ENCODE measurements at places on chromosomes 7 and 10.

DNA sequence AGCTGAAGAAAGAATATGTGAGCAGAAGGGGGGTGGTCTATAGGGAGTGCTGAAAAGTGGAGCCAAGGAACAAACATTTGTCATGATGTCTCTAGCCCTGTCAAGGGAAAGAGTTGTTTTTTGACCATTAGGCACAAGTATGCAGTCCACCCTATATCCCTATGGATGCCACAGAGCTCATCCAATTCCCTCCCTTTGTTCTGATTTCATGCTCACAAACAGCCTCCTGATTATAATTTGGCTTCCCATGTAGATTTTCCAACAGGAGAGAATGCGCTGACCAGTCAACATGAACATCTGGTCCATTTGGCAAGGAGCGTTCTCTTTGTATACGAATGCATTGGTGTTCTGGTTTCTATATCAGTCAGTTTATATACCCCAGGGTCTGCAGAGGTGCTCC, 12.1 kb upstream of the CEP41 start:
- no peak for DNase-seq

GRCh38 chr10:131075218-131075770, 236.2 kb downstream of the TCERG1L start:
- no peak for DNase-seq

DNA sequence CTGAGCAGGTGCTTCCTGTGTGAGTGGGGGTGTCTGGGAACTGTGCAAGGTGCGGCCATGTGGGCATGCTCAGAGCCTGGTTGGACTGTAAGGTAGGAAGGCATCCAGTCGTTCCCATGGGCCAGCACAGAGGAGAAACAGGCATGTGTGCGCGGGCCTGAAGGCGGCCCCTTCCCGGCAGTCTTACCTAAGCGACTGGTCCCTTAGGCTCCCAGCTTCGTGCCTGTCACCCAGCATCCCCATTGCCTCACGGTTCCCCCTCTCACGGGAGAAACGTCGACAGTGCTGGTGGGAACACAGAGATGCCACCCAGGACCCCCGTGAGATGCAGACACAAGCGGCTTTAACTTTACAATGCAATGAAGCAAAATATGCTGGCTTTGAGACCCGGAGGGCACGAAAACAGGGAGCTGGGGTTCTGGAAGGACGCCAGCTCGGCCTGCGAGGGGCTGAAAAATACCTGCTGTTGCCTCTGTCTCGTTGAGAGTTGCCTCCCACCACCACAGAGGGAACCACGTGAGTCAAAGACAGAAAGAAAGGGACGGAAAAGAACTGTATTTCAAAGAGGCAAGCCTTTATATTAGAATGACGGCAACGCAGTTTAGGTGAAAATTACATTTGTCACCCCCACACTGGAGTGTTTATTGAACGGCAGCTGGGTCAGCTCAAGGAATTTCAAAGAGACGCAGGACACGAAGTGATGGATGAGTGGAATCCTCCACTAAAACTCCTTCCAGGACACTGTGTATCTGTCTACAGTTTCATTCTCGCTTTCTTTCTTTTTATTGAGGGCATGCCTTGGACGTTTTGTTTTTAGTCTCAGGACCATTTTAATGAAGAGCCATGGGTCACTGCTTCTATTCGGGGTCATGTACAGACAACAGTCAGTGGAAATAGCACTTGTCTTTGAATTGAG, 128.4 kb downstream of the DNAJB6 start:
- DNase-seq, result no peak

GRCh38 chr7:106813705-106814305, 51.3 kb upstream of the PIK3CG start:
- DNase-seq, result no peak

GRCh38 chr10:3166496-3167290, 5.9 kb downstream of the PITRM1 start:
- DNase-seq, result no peak

- DNase-seq, result no peak
Observed at GRCh38 chr7:20402747-20403230, 72.1 kb downstream of the ITGB8 start.

DNA sequence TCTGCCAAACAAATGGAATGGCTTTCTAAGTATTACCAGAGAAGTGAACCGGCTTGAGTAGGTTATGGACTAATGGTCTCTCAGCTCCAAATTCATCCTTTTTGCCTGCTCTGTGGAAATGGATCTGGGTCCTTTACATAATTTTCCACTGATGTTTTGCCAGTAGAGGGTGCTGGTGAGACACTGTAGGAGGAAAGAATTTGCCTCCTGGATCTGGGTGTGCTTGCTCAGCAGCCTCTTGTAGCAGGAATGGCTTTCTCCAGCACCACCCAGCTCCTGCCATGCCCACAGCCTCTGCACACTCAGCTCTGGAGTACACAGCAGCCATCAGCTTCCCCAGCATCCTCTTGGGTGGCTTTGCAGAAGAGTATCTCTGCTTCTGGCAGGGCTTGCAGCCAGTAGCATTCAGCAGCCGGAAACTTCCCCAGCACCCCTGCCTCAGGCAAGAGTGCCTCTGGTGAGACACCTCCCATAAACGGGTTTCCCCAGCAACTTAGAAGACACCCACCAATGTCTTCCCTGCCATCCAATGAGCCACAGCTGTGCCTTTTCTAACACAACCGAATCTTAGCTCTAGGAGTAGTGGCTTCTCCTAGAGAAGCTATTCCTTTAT, 235.0 kb upstream of the PLPP4 start:
- peak; percentile 12 for DNase-seq

- DNase-seq, result no peak
Observed at GRCh38 chr7:77199013-77199966, at the start of gene FGL2. Gene FGL2, minus strand, starts transcription at chr7:77199819. Its CDS starts 26 bp downstream, at chr7:77199793.

DNA sequence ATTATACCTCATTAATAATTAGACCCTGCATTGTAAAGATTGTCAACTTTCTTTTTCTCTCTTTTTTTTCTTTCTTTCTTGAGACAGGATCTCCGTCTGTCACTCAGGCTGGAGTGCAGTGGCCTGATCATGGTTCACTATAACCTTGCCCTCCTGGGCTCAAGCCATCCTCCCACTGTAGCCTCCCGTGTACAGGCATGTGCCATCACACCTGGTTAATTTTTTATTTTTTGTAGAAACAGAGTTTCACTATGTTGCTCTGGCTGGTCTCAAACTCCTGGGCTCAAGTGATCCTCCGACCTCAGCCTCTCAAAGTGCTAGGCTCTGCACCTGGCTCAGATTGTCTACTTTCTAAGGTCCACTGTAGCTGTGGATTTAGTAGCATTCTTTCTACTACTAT, 50.7 kb downstream of the MDFIC start:
- no peak for DNase-seq

DNA sequence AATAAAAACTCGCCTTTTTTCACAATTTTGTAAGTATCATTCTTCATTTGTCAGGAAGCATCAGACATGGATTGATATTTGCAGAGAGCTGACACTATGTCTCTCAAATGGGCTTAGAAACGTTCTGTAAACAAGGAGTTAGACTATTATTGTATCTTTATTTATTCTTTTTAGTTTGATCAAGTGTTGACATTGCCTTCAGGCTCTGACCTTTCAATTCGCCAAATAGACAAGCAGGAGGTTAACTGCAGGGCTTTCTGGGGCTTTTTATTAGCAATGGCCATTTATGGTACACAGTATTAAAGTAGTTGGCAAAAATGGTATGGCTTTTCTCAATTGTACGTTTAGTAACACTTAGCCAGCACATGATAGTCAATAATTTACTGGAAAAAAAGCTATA, 221.7 kb downstream of the ZWINT start:
- no peak for DNase-seq

GRCh38 chr10:102800611-102801335, 36.4 kb downstream of the CYP17A1 start:
- DNase-seq, result no peak

DNA sequence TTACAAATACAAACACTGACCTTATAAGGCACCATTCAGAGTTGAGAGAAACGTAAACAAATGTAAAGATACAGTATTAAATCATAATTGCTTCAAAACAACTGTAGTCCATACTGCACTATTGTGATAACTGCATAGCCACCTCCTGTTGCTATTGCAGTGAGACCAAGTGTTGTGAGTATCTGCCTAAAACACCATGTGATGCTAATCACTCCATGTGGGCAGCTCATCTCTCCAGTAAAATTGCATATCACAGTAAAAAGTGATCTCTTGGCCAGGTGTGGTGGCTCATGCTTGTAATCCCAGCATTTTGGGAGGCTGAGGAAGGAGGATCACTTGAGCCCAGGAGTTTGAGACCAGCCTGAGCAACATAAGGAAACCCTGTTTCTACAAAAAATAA, 26.8 kb upstream of the PRF1 start:
- DNase-seq, result no peak

DNA sequence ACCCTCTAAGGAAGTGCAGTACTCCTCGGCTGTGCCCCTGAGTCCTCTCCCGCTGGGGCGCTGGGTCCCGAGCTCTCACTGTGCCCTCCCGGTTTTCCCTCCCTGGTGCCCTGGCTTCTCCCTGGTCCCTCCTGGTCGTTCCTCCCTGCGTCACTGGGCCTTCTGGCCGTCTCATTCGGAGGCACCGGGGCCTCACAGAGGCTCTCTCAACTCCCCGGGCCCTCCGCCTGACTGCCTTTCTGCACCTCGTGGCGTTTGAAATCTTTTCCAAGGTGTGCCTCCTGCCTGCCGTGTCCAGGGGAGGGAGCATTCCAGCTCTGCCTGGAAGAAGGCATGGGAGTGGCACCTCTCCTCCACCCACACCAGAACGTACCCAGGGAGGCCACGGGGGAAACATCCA, 174.3 kb downstream of the TCERG1L start:
- DNase-seq, result no peak

- no peak for DNase-seq
Observed at GRCh38 chr10:124663766-124664360, 80.3 kb downstream of the FAM53B start.

DNA sequence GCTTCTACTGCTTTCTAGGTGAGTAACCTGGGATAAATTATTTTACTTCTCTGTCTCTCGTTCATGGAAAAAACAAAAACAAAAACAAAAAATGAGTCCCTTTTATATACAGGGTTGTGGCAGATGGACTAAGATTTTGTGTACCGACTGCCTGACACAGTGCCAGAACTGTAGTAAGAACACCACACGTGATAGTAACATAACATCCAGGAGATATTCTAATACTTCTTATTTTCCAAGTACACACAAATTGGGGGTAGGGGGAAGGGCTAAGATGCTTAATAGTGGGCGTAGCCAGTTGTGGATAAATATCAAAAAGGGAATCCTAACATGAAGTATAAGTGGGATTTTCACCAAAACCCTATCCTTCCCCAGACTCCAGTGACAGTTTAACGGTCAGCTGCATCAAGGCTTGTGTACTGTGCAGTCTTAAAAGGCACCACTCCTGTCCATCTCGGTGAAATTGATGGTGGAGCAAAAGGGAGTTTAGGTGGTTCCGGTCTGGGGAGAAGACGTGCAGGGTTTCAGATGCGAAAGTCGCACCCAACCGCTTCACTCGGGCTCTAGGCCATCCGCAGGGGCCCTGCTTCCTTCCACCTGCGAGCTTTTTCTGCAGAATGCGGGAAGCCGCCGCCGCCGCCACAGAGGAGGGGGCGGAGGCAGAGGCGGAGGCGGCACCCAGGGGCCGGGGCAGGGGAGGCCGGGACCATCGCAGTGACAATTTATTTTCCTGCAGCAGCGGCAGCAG, at the start of gene STAMBPL1:
Gene STAMBPL1 (plus strand): TSS at position 712 of the 748 bp plus-strand sequence. CDS start 21,464 bp downstream, outside the sequence.
- DNase-seq, result peak; percentile 43

DNA sequence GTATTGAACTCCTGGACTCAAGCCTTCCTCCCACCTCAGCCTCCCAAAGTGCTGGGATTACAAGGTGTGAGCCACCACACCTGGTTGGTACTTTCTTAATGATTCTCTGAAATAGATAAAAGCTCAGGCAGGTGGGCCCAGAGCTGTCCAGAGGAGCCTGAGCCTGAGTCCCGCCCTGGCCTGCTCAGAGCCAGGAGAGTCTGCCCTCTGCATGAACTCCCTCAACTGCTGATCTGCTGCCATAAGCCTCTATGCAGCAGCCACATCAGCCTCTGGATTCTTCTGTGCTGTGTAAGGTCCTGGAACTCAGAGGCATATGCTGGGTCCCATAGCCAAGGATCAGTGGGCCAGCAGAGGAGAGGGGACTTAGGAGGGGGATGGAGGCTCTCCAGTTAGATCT, 23.1 kb upstream of the DDIT4 start:
- DNase-seq, result no peak

DNA sequence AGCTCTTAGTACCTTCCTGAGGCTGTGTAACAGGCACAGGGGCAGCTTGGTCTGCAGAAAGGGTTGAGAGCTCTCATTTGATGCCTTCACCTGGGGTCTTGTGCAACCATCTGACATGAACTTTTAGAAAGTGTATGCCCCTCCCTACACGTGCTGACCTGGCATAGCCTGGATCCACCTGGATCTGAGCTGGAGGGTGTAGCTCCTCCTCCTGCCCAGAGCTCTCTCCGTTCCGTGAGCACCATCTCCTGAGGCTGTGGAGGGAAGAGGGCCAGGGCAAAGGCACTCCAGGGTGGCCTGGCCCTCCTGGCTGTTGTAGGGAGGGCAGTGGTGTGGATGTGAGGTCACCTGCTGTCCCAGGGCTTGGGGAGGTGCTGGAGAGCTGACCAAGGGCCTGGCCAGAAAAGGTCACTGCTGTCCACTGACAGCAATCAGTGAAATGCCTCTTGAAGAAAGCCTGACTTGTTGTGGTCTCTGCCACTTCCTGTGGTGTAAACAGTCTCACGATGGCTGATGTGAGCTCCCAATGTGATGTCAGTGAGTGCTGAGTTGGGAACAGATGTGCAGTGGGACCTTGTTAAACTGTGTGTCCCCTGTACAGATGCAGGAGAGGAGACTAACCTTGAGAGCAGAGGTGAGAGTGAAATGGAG, 23.0 kb downstream of the AMZ1 start:
- no peak for DNase-seq

- DNase-seq, result no peak
Observed at GRCh38 chr7:126445991-126446390, 806.8 kb downstream of the GRM8 start.

GRCh38 chr7:2002561-2003450, 229.9 kb downstream of the MAD1L1 start:
- DNase-seq, result no peak

- no peak for DNase-seq
Observed at GRCh38 chr7:32574626-32575025, 79.3 kb downstream of the AVL9 start.

GRCh38 chr10:43160046-43160920, 22.0 kb downstream of the CSGALNACT2 start:
- DNase-seq, result no peak

GRCh38 chr10:127984945-127985344, 78.0 kb downstream of the PTPRE start:
- DNase-seq, result no peak

GRCh38 chr7:15594461-15594860, 32.6 kb upstream of the AGMO start:
- no peak for DNase-seq

- DNase-seq, result no peak
Observed at GRCh38 chr10:31099094-31099493, 67.4 kb upstream of the ZNF438 start.

- no peak for DNase-seq
Observed at GRCh38 chr10:117734731-117735405, 192.3 kb downstream of the EMX2 start.

DNA sequence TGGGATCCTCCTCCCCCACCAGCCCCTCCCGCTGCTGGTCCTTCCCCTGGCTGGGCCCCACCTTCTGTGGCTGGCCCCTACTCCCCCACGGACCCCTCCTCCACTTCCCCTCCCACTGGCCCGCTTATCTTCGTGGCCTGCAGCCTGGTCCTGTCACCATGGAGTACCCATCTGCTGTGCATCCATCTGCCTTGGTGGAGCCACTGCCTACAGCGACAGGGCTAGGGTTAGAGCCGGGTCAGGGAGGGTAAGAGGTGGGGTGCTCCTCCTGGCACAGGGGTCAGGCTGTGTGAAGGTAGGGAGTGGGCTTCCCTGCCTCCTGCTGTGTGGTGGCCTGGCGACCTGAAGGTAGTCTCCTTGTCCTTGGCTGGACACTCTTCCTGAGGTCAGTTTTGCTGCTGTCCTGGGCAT, 5.2 kb downstream of the ADCY1 start:
- no peak for DNase-seq

Measured in GM18507 (cell line).